SJSA1 (cell line): ENCODE measurements at places on chromosomes 7 and 10. TPM values are rescaled to one million over a fixed set of nuclear protein-coding genes. Genes with fewer than 3 reads are reported as not detected.

Gene SFTPA2
- total RNA-seq, result not detected in 2 replicates

Gene IRF5
- 0.08 TPM in 1 of 2 replicates, not detected in the other for total RNA-seq

Gene AKR1D1
- total RNA-seq, result not detected in 2 replicates

Gene NPSR1
- total RNA-seq, result not detected in 2 replicates

Gene OR2A1
- total RNA-seq, result not detected in 2 replicates

Gene PDE6C
- not detected in 2 replicates for total RNA-seq

Gene WDR86
- total RNA-seq, result 0.39 and 0.72 TPM in 2 replicates

Gene C7orf57
- total RNA-seq, result 0.34 and 3.8 TPM in 2 replicates

Gene CD36
- total RNA-seq, result 0.32 TPM in 1 of 2 replicates, not detected in the other

Gene MOGAT3
- total RNA-seq, result not detected in 2 replicates

Gene TRIM50
- not detected in 2 replicates for total RNA-seq

Gene NAT16
- total RNA-seq, result not detected in 2 replicates

DNA sequence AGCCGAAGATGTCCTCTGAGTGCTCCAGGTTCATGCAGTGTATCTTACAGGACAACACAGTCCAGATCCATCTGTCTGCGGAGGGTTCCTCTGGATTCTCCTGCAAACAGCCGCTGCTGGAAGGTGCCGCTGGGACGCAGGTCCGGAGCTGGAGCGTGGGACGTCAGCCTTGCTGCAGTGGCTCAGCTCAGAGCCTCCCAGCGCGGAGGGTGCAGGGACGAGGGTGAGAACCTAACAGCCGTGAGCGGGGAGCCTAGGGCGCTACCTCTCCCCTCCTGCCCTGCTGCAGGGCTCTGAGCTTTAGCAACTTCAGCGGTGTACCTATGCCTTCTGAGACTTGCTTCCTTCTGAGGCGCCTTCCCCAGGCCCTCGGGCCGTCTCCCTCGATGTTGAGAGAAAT, 137.6 kb upstream of the TMEM72 start:
- H3K4me3 ChIP-seq, result no peak overlapping the region
- H3K4me1 ChIP-seq, result no peaks in the 10 kb centered on the region
- H3K27ac ChIP-seq, result no peak overlapping the region
- H3K36me3 ChIP-seq, result no peaks in the 10 kb centered on the region

- H3K4me3 ChIP-seq, result no peak overlapping the region
- H3K27ac ChIP-seq, result no peak overlapping the region
- no peaks in the 10 kb centered on the region for H3K36me3 ChIP-seq
- no peaks in the 10 kb centered on the region for H3K27me3 ChIP-seq
- no peaks in the 10 kb centered on the region for H3K4me1 ChIP-seq
- no peak for DNase-seq
Measured at GRCh38 chr7:51013861-51014511, 231.3 kb upstream of the GRB10 start.

DNA sequence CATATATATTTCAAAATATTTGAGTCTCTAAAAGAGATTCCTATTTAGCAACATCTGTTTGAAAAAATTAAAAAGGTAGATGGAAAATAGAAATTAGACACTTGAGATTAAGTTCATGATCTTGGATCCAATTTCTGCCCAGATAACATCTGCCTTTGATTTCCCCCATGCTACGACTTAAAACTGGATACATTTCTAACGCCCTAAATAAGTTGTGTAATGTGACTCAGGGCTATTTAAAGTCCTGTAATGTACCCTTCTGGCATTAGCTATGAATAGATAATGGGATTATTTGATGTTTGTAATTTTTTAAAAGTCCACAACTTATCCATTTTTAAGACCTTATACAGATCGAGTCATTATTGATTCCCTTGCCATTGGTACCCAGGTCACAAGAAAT, 23.4 kb downstream of the CFAP43 start:
- no peak overlapping the region for H3K27ac ChIP-seq
- peaks cover 23% of the 10 kb centered on the region; the same call in 1 of the 2 replicates for H3K27me3 ChIP-seq
- no peaks in the 10 kb centered on the region for H3K36me3 ChIP-seq
- no peak for DNase-seq
- H3K4me3 ChIP-seq, result no peak overlapping the region

DNA sequence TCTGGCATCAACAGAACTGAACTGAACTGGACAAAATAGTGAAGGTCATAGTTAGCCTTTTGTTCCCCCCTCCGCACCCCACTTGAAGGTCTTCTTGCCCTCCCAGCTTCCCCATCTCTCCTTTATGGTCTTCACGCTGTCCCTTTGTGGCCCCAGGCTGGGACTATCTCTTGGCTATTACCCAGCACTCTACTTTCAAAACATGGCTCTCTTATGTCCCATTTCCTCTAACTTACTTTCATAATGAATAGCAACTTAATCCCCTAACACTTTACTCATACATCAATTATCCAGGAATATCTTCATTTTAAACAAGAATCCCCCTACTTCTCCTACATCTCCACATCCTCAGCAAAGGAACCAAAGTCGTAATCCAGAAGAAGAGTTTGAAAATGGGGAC, 135.3 kb upstream of the ITGB1 start:
- no peaks in the 10 kb centered on the region for H3K27me3 ChIP-seq
- H3K4me1 ChIP-seq, result no peaks in the 10 kb centered on the region
- H3K36me3 ChIP-seq, result no peaks in the 10 kb centered on the region
- no peak overlapping the region for H3K4me3 ChIP-seq
- no peak for DNase-seq

- H3K4me3 ChIP-seq, result no peak overlapping the region
- no peaks in the 10 kb centered on the region for H3K4me1 ChIP-seq
- H3K27ac ChIP-seq, result no peak overlapping the region
- H3K27me3 ChIP-seq, result no peaks in the 10 kb centered on the region
- no peaks in the 10 kb centered on the region for H3K36me3 ChIP-seq
- no peak for DNase-seq
Measured at GRCh38 chr10:51773681-51774080, 74.3 kb upstream of the CSTF2T start.

- no peaks in the 10 kb centered on the region for H3K27me3 ChIP-seq
- no peaks in the 10 kb centered on the region for H3K36me3 ChIP-seq
- H3K4me3 ChIP-seq, result peak overlapping the region; percentile 26
- H3K4me1 ChIP-seq, result peaks cover 24% of the 10 kb centered on the region
Measured at GRCh38 chr10:5945561-5946418, 31.6 kb downstream of the IL15RA start.

- H3K4me3 ChIP-seq, result no peak overlapping the region
- peaks cover 20% of the 10 kb centered on the region for H3K4me1 ChIP-seq
- no peaks in the 10 kb centered on the region for H3K27me3 ChIP-seq
- DNase-seq, result no peak
- H3K36me3 ChIP-seq, result no peaks in the 10 kb centered on the region
Measured at GRCh38 chr7:120582916-120583315, 275.0 kb downstream of the TSPAN12 start.

GRCh38 chr7:2474813-2475677, 1.2 kb downstream of the GRIFIN start:
- peaks cover 8% of the 10 kb centered on the region for H3K4me1 ChIP-seq
- no peaks in the 10 kb centered on the region for H3K36me3 ChIP-seq
- H3K27ac ChIP-seq, result no peak overlapping the region
- DNase-seq, result no peak
- no peak overlapping the region for H3K4me3 ChIP-seq

- no peaks in the 10 kb centered on the region for H3K27me3 ChIP-seq
- H3K4me3 ChIP-seq, result no peak overlapping the region
- DNase-seq, result no peak
- no peak overlapping the region for H3K27ac ChIP-seq
Measured at GRCh38 chr10:14860791-14861190, 17.9 kb upstream of the SUV39H2 start.

DNA sequence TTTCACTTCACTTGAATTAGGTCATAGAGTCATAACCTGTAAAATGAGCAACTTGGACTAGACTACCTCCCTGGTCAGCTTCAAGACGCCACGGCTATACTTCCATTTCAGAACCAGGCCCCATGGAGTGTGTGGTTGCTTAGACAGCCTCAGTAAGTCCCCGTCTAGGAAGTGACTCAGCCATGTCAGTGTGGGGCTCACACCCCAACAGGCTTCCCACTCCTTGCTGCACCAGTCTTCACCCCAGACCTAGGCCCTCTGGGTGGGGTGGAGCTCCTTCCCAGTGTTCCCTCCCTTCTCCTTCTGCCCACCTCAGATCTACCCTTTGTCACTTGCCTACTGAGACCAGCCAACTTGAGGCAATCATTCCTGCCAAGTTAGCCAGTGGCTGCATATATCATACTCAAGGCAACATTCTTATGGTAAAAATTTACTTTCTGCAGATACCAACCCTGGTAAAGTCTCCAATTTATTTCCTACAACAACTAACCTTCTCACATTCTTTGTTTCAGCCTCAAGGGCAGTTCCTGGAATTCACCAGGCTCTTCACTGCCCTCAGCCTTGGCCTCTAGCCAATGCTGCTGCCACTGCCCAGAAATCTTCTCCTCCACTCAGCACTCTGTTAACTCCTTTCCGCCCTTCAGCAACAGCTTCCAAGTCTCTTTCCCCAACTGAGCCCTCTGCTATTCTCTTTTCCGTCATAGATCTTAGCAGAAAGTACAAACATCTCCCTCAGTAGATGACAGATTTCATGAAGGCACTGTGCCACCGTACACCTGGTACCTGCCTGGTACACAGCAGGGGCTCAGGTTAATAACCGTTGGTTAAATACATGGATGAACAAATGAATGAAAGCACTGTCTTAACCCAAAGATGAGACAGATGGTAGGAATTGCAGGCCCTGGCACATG, 31.3 kb upstream of the ZNRF2 start:
- no peak for DNase-seq
- H3K27me3 ChIP-seq, result no peaks in the 10 kb centered on the region
- no peak overlapping the region for H3K27ac ChIP-seq
- no peaks in the 10 kb centered on the region for H3K36me3 ChIP-seq
- peaks cover 8% of the 10 kb centered on the region for H3K4me1 ChIP-seq
- H3K4me3 ChIP-seq, result no peak overlapping the region

DNA sequence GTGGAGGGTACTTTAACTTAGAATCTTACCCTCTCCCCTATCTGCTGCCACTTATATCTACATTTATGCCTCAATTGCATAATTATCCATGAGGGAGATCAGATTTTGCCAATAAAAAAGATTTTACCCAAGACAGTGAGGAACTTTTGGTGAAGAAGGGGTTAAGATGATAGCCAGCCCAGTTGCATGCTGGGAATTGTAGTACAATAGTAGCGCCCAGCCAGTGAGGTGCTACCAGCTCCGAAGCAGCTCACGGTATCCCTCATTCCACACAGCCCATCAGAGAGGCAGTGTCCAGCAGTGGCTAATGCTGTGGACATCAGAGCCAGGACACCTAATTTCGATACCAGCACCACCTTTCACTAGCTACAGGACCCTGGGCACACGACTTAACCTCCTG, 5.9 kb upstream of the LGI1 start:
- H3K4me1 ChIP-seq, result peaks cover 30% of the 10 kb centered on the region
- DNase-seq, result peak; percentile 17
- H3K4me3 ChIP-seq, result no peak overlapping the region
- H3K27ac ChIP-seq, result no peak overlapping the region
- H3K27me3 ChIP-seq, result no peaks in the 10 kb centered on the region

DNA sequence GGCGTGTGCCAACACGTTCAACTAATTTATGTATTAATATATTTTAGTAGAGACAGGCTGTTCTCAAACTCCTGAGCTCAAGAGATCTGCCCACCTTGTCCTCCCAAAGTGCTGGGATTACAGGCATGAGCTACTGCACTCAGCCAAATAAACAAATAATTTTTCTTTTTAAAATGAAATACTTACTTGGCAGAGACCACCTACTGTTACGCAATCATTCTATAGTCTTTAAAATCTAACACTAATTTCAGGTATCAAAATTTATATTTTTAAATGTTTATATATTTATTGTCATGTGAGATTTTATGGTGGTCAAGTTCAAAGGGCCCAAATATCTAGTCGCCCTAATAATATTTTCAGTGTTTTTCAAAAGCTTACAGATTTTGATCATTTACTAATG, 323.3 kb downstream of the PCDH15 start:
- H3K36me3 ChIP-seq, result no peaks in the 10 kb centered on the region
- H3K4me3 ChIP-seq, result no peak overlapping the region
- H3K27me3 ChIP-seq, result no peaks in the 10 kb centered on the region
- DNase-seq, result no peak

- H3K36me3 ChIP-seq, result no peaks in the 10 kb centered on the region
- H3K4me3 ChIP-seq, result no peak overlapping the region
- peaks cover 21% of the 10 kb centered on the region for H3K4me1 ChIP-seq
Measured at GRCh38 chr10:117546020-117546580, 3.6 kb downstream of the EMX2 start.

DNA sequence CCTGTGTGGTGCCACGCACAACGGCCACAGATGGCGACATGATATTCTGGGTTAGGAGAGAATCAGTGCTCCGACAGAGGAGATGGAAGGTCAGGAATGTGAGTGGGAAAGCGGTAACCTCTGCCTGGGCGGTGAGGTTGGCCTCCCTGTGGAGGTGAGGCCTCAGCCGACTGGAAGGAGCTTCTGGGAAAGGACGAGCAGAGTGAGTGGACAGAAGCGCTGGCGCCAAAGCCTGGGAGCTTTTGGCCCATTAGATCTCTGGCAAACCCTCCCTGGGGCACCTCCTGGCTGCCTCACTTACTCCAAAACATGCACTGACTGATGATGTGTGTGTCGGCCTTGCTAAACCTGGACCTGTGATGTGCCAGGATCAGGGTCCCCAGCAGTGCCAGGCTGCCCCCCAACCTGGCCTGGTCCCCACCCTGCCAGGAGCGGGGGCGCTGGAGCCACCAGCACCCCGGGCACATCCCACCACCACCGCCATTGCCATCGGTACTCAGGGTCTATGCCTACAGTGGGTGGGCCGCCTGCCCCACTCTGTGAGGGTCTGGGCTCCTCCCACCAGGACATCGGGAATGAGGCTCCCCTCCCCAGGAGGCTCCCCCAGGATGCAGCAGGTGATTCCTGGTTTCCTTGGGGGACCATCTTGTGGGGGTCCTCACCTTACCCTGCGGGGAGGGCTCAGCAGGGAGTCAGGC, 51.0 kb downstream of the RASGEF1A start:
- H3K4me3 ChIP-seq, result no peak overlapping the region
- no peaks in the 10 kb centered on the region for H3K36me3 ChIP-seq
- H3K4me1 ChIP-seq, result no peaks in the 10 kb centered on the region
- H3K27me3 ChIP-seq, result no peaks in the 10 kb centered on the region; the same call in 1 of the 2 replicates
- DNase-seq, result no peak

DNA sequence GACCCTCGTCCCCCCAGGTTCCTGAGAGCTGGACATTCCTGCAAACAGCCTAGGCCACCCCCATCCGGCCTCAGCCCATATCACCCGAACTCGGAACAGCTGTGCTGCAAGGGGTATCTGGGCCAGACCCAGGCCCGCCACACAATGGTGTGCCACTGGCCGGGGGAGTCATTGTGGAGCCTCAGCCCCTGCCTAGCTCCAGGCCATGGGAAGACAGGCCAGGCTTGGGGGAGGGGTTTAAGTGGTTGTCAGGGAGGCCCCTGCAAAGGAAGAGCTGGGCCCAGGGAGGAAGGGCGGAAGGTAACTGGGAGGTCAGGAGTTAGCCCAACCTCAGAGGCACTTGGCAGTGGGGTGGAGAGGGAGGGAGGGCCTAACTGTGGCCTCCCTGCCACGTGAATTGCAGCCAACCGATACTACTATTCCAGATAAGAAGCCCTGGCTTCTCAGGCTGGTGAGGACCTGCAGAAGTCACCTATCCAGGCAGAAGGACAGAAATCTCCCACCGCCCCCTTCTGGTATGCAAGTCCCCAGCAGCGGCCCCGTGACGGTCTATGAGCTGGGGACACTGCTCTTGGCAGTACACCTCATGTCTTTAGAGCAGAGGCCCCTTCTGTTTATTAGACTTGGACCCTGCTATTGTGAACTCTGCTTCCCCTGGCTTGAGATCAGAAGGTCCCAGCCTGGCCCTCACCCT, 26.8 kb downstream of the VSIR start:
- peaks cover 6% of the 10 kb centered on the region; the same call in 1 of the 2 replicates for H3K36me3 ChIP-seq
- H3K27me3 ChIP-seq, result no peaks in the 10 kb centered on the region
- no peak overlapping the region for H3K4me3 ChIP-seq
